Natural killer cell treated with Interleukin-12 subunit alpha and Interleukin-12 subunit beta and Interleukin-15 and Interleukin-18, amount 100 ng/mL, for 72 hours (primary cell): ENCODE measurements at places on chromosomes 2 and 18. TPM values are rescaled to one million over a fixed set of nuclear protein-coding genes. Genes with fewer than 3 reads are reported as not detected.

The METTL8 gene
- 16.0 TPM for total RNA-seq

The SEH1L gene
- total RNA-seq: 102 TPM

The TMEM169 gene
- 0.56 TPM for total RNA-seq

The TLX2 gene
- total RNA-seq: 0.12 TPM

The RAB31 gene
- total RNA-seq: 6.9 TPM

The LCT gene
- total RNA-seq: 0.50 TPM

The TNFRSF11A gene
- 15.0 TPM for total RNA-seq

The FBXO36 gene
- 0.67 TPM for total RNA-seq

The LMAN2L gene
- 7.5 TPM for total RNA-seq

The LOXL3 gene
- 1.2 TPM for total RNA-seq

The CHRNG gene
- total RNA-seq: not detected

The CRYBA2 gene
- not detected for total RNA-seq

The REG3G gene
- not detected for total RNA-seq

GRCh38 chr2:148917431-148917830, 42.4 kb downstream of the KIF5C start:
- no peak overlapping the region for H3K27ac ChIP-seq
- peaks cover 9% of the 10 kb centered on the region for H3K27me3 ChIP-seq
- no peak for DNase-seq
- no peaks in the 10 kb centered on the region for H3K4me1 ChIP-seq

DNA sequence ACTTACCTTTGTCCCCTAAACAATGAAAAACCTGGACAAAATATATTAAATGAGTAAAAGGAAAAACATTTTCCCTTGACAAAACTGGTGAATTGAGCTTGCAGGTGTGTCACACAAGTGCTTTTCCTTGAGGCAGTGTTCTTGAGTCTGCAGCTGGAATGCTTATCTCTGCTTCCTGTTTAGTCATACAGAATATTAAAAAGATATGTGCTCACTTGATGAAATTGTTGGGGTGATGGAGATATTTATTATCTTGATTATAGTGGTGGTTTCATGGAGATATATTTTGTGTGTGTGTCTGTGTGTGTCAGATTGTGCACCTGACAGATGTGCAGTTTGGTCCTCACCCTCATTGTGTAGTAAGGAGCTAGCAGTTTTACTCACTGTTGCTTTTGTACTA, 3.3 kb downstream of the TAF1B start:
- no peaks in the 10 kb centered on the region for H3K27me3 ChIP-seq
- DNase-seq: no peak
- H3K4me3 ChIP-seq: no peak overlapping the region
- H3K4me1 ChIP-seq: peaks cover 30% of the 10 kb centered on the region
- H3K36me3 ChIP-seq: peaks cover 37% of the 10 kb centered on the region
- no peak overlapping the region for H3K27ac ChIP-seq

DNA sequence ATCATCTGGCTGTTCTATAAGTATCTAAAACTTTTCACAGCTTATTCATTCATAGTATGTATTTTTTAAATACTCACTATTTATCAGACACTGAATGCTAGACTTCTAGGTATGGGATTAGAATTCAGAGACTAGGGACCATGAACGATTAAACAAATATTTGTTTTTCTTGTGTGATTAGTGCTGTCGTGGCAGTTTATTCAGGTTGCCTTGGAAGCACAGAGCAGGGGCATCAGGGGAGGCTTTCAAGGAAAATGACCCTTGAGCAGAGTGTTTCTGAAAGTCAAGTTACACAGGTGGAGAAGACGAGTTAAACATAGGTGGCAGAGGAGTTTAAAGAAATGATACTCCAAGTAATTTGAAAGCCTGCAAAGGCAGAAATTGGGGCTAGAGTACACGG, 5.7 kb downstream of the SPOPL start:
- H3K36me3 ChIP-seq: peaks cover 14% of the 10 kb centered on the region
- H3K27me3 ChIP-seq: no peaks in the 10 kb centered on the region
- H3K27ac ChIP-seq: no peak overlapping the region
- no peak overlapping the region for H3K4me3 ChIP-seq
- H3K4me1 ChIP-seq: peaks cover 41% of the 10 kb centered on the region
- no peak for DNase-seq

DNA sequence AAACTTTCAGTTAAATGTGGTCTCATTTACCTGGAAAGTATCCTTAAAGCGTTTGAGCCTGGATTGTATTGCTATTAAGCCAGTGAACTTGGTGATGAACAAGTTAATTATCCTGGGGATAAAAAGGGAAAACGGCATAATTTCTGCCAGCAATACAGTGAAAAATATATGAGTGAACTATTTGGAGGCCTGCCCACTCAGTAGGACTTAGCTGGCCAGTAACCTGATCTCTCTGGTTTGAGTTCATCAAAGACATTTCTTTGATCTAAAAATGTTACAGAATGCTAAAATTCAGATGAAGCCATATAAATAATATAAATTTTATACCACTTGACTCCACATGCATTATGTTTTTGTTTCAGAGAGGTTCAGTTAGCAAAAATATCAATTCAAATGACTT, 241.1 kb upstream of the VWC2L start:
- no peak for DNase-seq
- H3K27me3 ChIP-seq: no peaks in the 10 kb centered on the region
- no peaks in the 10 kb centered on the region for H3K36me3 ChIP-seq

GRCh38 chr2:145744541-145745386, 1224.8 kb upstream of the ZEB2 start:
- no peak for DNase-seq
- H3K4me1 ChIP-seq: peaks cover 40% of the 10 kb centered on the region
- no peaks in the 10 kb centered on the region for H3K36me3 ChIP-seq
- no peaks in the 10 kb centered on the region for H3K27me3 ChIP-seq
- peak overlapping the region; percentile 72 for H3K27ac ChIP-seq

GRCh38 chr2:228699888-228700287, 518.4 kb upstream of the SPHKAP start:
- no peak overlapping the region for H3K4me3 ChIP-seq
- no peaks in the 10 kb centered on the region for H3K27me3 ChIP-seq
- no peaks in the 10 kb centered on the region for H3K4me1 ChIP-seq
- H3K36me3 ChIP-seq: no peaks in the 10 kb centered on the region
- H3K27ac ChIP-seq: no peak overlapping the region

GRCh38 chr2:43227830-43228281, 1.4 kb upstream of the ZFP36L2 start:
- peaks cover 10% of the 10 kb centered on the region for H3K36me3 ChIP-seq
- H3K4me1 ChIP-seq: peaks cover 36% of the 10 kb centered on the region
- DNase-seq: peak; percentile 44
- no peaks in the 10 kb centered on the region for H3K27me3 ChIP-seq
- peak overlapping the region; percentile 84 for H3K4me3 ChIP-seq

DNA sequence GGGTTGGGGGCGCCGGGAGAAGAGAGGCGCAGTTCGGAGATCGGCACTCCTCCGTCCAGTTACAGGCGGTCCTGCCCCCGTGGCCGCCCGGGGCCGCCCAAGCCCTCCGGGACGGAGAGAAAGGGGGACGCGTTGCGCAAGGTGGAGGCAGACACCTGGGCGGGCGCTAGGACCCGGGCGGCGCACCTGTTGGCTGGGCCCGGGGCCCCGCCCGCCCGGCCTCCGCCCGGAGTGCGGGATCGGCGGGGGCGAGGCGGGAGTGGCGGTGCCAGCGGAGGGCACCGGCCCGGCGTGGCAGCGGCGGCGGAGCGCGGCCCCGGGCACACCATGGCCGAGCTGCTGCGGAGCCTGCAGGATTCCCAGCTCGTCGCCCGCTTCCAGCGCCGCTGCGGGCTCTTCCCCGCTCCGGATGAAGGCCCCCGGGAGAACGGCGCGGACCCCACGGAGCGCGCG, at the start of gene SGPP2:
TSS of gene SGPP2 (plus strand) at position 268 of the 453 bp plus-strand sequence. CDS start at position 328, 60 bp downstream.
- peaks cover 25% of the 10 kb centered on the region for H3K27me3 ChIP-seq
- H3K36me3 ChIP-seq: peaks cover 6% of the 10 kb centered on the region

GRCh38 chr2:2012505-2012904, 268.2 kb upstream of the PXDN start:
- no peak overlapping the region for H3K4me3 ChIP-seq
- no peaks in the 10 kb centered on the region for H3K4me1 ChIP-seq
- DNase-seq: no peak
- H3K27ac ChIP-seq: no peak overlapping the region
- peaks cover 8% of the 10 kb centered on the region for H3K27me3 ChIP-seq
- H3K36me3 ChIP-seq: no peaks in the 10 kb centered on the region

DNA sequence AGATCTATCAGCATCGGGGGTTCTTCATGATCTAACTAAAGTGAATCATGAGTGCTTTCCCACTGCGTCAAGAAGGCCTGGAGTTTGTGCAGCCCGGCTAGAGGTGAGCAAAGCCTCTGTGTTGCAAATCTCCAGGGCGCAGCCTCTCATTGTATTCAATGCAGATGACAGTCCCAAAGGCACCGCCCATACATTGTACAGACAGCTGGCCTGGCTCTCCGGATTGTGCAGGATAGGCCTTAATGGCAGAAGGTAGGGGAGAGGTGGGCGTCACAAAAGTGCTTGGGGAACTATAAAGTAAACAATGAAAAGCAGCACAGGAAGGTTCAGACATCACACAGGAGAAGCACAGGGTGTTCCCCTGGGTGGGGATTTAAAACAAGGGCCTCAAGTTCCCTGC, 907 bp upstream of the GYPC start:
- no peak for DNase-seq
- H3K36me3 ChIP-seq: no peaks in the 10 kb centered on the region
- H3K27ac ChIP-seq: peak overlapping the region; percentile 97
- H3K4me1 ChIP-seq: peaks cover 43% of the 10 kb centered on the region
- peak overlapping the region; percentile 95 for H3K4me3 ChIP-seq

DNA sequence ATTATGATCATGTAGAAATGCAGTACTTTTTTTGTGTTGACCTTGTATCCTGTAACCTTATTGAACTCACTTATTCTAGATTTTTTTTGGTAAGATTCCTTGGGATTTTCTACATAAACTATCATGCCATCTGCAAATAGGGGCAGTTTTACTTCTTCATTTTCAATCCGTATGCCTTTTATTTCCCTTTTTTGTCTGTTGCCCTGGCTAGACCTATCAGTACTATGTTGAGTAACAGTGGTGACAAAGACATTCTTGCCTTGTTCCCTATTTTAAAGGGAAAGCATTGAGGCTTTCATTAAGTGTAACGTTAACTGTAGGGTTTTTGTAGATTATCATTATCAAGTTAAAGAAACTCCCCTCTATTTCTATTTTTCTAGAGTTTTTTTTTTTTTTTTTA, 92.3 kb downstream of the LYPD1 start:
- no peak for DNase-seq
- H3K4me3 ChIP-seq: no peak overlapping the region
- H3K4me1 ChIP-seq: no peaks in the 10 kb centered on the region

DNA sequence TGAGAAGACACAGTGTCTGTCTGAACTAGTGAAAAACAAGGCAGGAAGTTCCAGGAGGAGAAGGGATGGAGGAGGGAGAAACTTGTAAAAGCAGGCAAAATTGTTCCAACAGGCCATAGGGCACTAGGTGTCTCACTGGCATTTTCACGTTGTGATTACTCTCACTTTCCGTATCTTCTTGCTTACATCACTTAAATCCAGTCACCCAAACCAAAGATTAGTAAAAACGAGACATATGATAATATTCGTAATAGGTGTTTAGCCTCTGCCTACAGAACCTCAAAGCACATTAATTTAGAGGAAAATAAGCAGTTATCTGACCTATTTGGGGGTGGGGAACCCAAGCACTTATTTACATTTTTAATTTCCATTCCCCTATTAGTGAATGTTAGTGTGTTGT, 78.3 kb downstream of the POU3F3 start:
- H3K4me3 ChIP-seq: no peak overlapping the region
- peaks cover under 1% of the 10 kb centered on the region for H3K27me3 ChIP-seq
- H3K36me3 ChIP-seq: no peaks in the 10 kb centered on the region
- no peaks in the 10 kb centered on the region for H3K4me1 ChIP-seq

GRCh38 chr2:217429981-217430500, 570.2 kb upstream of the TNP1 start:
- H3K4me1 ChIP-seq: peaks cover 26% of the 10 kb centered on the region
- H3K27ac ChIP-seq: no peak overlapping the region
- H3K4me3 ChIP-seq: no peak overlapping the region

DNA sequence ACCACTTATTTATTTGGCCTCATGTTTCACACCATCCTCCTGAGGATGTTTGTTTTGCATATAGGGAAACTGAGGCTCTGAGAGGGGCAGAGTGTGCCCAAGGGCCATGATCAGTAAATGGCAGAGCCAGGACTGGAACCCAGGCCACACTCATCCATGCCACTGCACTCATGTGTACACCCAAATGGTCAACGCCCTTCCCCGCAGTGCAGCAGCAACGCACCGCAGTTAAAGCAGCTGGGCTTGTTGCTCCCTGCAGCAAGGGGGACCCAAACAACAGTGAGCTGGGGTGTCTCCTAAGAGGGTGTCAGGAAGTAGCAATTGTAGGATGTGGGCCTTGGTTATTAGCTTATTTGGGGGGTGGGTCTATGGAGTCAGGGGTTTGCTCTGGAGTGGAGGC, 36.6 kb downstream of the ZAP70 start:
- DNase-seq: no peak
- H3K4me3 ChIP-seq: no peak overlapping the region
- peaks cover 31% of the 10 kb centered on the region for H3K4me1 ChIP-seq
- H3K27ac ChIP-seq: no peak overlapping the region

DNA sequence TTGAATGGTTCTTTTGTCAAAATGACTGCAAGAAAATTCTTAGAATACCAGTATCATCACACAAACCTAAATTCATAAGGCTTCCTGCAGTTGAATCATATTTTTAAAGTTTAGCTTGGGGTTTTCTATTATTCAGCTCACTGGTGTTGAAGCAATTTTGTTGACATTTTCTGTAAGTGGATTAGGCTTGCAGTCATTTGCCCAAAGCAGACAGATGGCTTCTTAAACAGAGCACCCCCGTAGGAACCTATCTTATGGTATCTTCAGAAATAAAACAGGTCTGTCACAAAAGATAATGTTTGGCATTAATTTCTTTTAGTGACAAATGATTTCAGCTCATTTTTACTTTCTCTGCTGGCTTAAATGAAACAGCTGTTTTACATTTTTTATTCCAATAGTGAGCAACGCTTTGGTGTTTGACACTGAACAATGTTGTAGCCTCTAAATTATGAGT, 331.1 kb downstream of the PLCL1 start:
- no peaks in the 10 kb centered on the region for H3K36me3 ChIP-seq
- peaks cover 15% of the 10 kb centered on the region for H3K27me3 ChIP-seq
- no peaks in the 10 kb centered on the region for H3K4me1 ChIP-seq
- no peak overlapping the region for H3K4me3 ChIP-seq
- H3K27ac ChIP-seq: no peak overlapping the region

- H3K4me1 ChIP-seq: peaks cover 4% of the 10 kb centered on the region
- peak overlapping the region; percentile 89 for H3K4me3 ChIP-seq
- H3K36me3 ChIP-seq: no peaks in the 10 kb centered on the region
- DNase-seq: no peak
- H3K27me3 ChIP-seq: no peaks in the 10 kb centered on the region
Observed at GRCh38 chr2:70258532-70258875, 567 bp downstream of the PCYOX1 start.

- H3K27ac ChIP-seq: no peak overlapping the region
- no peaks in the 10 kb centered on the region for H3K36me3 ChIP-seq
- H3K27me3 ChIP-seq: no peaks in the 10 kb centered on the region
- H3K4me3 ChIP-seq: no peak overlapping the region
- peaks cover 15% of the 10 kb centered on the region for H3K4me1 ChIP-seq
Observed at GRCh38 chr2:37552339-37552738, 119.1 kb downstream of the CDC42EP3 start.

DNA sequence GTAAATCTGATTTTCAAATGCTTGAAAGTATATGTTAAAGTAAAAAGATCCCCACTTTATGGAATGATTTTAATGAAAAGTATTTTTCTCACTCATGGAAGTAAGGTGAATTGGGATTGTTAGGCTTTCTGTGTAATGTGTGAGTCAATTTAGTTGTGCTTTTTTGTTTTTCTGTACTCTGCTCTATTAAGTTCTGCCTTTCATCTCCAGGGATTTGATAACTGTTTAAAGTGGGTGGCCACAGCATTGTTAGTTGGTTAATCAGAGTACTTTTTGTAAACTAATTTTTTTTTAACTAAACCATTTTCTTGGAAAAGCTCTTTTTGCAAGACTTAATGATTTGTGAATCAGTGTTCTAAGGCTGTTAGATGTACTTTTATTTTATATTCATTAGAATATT, 76.8 kb downstream of the ABI2 start:
- no peaks in the 10 kb centered on the region for H3K27me3 ChIP-seq
- no peak for DNase-seq
- H3K4me3 ChIP-seq: no peak overlapping the region
- no peak overlapping the region for H3K27ac ChIP-seq
